ENCODE measurements at places on chromosomes 13 and 19. TPM values are rescaled to one million over a fixed set of nuclear protein-coding genes. Genes with fewer than 3 reads are reported as not detected.

GRCh38 chr19:50196322-50196932, 7.0 kb upstream of the MYH14 start:
- no peak for DNase-seq

DNA sequence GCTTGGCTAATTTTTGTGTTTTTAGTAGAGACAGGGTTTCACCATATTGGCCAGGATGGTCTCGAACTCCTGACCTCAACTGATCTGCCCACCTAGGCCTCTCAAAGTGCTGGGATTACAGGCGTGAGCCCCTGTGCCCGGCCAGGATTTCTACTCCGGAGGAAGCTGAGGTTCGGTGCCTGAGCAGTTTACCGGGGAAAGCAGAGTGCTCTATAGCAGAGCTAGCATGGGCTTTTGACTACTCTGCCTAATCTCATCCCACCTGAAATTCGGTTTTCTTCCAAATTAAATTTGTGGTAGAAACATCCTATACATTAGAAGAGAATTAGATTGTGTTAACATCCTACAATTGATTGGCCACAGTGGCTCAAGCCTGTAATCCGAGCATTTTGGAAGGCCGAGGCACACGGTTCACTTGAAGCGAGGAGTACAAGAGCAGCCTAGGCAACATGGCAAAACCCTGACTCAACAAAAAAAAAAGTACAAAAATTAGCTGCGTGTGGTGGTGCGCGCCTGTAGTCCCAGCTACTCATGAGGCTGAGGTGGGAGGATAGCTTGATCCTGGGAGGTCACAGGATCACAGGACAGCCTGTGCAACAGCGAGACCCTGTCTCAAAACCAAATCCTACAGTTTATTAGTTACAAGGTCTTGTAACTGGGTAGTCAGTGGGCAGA, 1.6 kb downstream of the RPL13A start:
- no peak for DNase-seq

- DNase-seq, result no peak
These were observed 77.8 kb downstream of the TUBGCP3 start for GRCh38 chr13:112510002-112510780.

DNA sequence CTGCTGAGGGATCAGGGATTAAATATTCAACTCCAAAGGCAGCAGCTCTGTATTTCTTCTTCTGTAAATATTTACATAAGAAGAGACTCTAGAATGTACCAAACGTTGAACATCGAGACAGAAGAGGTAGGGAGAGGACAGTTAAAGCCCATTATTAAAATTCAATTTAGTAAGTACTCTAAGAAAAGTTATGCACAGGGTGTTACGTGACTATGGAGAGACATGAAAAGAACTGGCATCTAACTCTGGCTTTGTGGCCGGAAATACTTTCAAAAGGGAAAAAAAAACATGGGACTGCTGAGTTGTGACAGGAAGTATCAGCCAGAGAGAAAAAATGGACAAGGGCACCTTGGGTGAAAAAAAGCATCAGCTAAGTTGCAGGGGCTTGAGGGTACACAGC, 36.7 kb downstream of the LNX2 start:
- DNase-seq, result no peak

DNA sequence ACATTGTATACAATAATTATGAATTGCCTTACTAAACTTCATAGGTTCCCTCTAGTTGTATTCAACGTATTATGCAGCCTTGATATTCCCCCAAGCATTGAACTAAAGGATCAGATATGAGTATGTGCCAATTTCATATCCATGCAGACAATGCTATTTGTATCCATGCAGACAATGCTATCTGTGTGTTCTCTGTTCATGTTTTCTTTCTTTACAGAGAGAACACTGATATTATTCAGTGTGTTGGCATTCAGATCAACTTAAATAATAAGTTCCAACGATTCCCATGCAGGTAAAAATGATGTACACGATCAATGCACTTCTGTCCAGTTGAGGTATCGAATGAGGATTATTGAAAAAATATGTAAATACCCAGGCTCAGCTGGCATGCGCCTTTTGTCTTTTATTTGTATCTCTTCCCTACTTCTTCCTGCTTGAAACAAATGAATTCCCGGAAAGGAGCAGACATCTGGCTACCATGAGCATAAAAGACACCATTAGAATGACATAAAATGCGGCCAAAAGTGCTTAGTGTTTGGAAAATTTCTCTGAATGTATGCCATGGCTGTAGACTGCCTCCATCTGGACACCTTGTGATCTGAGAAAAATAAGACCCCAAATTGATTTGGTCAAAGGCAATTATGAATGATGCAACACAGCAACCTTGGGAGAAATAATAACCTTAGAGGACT, 731.5 kb downstream of the SLITRK1 start:
- DNase-seq, result no peak

GRCh38 chr13:107516517-107516916, 698.8 kb downstream of the LIG4 start:
- no peak for DNase-seq

DNA sequence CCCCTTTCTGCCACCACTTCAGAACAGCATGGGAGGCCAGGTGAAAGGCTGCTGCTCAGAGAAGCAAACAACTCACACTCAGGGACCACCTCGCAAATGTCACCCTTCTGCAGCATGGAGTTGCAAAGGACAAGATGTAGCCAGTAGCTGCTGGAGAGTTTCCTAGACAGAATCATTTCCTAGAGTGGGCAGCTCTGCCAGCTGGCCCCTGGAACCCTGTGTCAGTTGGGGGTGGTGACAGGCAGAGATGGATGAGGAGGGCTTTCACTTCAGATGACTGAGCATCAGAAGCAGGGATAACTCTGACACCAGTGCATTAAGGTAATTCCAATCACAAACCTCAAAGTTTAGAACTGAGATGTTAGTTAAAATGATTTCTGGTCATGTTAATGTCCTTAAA, 34.4 kb upstream of the EPHX3 start:
- DNase-seq, result no peak

DNA sequence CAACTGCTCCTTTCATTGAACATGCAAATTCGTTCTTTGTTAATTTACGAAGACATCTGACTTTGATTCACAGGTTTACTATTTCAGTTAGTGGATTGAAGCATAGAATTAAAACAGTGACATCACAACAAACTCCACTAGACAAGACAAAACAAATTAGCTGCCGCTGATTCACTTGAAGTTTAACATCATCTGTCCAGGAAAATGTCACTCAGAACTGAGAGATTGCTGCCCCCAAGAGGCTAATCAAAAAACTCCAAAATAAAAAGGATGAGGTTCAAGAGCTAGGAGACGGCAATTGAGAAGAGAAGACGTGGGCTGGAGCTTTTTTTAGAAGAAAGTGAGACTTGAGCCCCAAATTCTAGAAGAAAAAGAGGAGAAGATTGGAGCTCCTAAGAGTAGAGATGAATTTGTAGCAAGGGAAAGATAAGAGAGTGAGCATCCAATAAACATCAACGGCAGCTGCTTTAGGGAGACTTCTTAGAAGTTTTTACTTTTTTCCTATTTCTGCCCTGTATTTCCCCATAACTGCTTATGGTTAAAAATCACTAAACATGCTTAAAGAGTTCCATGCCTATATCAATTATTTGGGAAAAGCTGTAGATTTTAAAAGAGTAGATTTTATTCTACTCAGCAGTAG, 40.8 kb upstream of the TPP2 start:
- no peak for DNase-seq

GRCh38 chr13:51067706-51068105, 43.4 kb downstream of the C13orf42 start:
- no peak for DNase-seq

- no peak for DNase-seq
These were observed 77.8 kb downstream of the SLITRK1 start for GRCh38 chr13:83804356-83804962.

DNA sequence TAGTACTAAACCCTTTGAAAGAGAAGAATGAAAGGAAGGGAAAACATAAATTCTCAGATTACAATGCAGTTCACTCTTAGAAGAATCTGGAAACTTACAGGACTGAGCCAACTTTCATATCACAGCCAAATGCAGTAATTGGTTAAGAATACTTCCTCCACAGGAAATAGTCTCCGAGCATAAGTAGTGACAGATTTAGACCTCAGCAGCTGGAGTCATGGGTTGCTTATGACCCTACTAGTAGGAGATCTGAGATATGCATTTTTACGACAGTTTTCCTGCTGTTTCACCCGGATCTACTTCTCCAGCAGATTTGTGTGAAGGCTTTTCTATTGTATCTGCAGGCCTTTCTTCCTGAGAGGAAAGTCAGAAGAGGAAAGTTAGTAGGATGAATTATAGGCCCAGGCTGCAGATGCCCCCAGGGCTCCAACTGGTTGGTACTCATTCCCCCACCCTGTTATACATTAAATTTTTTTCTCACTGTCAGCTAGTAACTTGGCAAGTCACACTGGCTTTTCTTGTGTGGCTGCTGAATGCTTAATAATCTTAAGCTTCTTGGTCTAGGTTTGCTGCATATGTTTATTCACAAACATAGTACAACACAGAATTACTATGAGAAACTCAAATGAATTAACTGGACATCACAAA, 1241.5 kb upstream of the MIR17HG start:
- no peak for DNase-seq

GRCh38 chr13:33011828-33012470, 4.3 kb upstream of the KL start:
- no peak for DNase-seq

GRCh38 chr19:4707956-4708650, 15.5 kb downstream of the DPP9 start:
- DNase-seq, result no peak

- DNase-seq, result no peak
These were observed 96.4 kb downstream of the MBNL2 start for GRCh38 chr13:97318532-97318931.

DNA sequence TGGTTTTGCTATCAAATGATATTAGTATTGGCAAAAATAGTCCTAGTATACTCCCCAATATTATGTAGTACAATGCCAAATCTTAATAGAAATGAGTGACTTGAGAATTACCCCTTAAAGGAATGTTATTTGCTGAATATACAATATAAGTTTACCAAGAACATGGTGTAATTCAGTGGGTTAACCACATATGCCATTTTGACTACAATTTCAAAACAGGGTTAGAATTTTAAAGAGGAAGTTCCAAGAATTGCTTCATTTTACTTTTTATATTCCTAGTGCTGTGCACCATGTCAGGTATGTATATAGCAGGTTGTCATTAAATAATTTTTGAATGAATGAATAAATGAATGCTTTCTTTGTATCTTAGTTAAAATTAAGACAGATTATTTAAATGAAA, 66.3 kb downstream of the LMO7 start:
- no peak for DNase-seq

DNA sequence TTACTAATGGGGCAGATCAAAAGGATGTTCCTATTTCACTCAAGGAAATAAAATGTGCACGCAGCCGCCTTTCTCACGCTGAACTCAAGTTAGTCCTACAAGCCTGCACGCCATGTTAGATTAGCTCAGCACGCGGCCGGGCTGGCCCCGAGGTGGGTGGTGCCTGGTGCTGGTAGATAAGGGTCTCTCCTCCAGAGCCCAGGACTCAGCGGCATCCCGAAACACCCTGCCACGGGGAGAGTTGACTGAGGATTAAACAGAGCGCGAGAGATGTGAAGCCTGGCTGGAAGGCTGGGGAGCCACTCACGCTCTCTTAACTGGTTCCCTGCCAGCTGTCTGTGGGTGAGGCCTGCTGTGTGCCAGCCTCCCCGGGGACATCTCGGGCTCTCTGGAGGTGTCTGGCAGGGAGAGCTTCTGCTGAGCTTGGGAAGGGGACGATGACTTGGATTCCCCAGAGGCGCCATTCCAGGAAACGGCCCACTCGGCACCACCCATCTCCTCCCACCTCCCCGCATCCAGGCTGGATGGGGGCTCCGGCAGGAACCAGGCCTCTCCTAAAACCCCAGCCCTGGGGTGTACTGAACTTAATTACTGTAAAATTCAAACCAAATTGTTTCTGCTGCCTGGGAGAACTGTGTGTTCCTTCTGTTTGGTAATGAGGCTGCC, 122.2 kb downstream of the KDM4B start:
- no peak for DNase-seq

DNA sequence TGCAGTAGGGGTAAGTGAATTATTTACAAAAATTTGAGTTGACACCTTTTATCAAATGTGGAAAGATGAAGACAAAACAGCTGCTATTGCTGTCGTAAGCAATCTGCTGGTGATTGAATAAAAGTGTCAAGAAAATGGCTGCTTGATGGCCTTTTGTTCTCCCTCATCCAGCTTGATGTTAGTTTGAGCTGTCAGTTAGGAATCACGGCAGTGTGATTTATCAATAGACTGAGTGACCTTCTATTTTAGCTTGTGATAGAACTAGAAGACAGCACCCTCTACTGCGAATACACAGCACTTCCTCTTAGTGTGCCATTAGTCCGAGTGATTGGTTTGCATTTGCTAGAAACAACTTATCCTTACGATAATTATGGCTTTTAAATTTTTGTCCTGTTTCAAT, 76.3 kb downstream of the MZT1 start:
- DNase-seq, result no peak

- DNase-seq, result no peak
These were observed 125.2 kb downstream of the LACC1 start for GRCh38 chr13:44004878-44005277.

GRCh38 chr13:37587236-37587635, 11.3 kb downstream of the POSTN start:
- DNase-seq, result no peak

DNA sequence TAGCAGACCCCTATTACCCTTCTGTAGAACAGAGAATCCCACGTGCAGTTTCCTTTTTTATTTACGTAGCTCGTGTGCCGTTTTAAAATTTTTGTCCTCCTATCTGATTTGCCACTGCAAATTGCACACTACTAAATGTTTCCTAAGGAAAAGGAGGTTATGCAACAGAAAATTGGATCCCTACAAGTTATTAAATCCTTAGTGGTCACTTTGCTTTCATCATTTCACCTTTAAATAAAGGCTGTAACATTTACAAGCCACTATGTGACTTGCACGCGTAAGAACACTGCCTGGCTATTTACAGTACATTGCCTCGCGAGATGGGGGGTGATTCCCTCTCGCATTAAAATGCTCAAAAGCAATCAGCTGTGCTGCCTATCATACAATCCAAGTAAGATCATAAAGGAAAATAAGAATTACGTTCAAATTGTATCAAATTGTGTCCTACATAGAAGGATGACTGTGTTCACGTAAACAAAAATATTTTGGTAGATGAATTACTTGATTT, 525.6 kb downstream of the SUCLA2 start:
- DNase-seq, result no peak

- no peak for DNase-seq
These were observed 128.6 kb upstream of the KL start for GRCh38 chr13:32887617-32888016.

GRCh38 chr19:11138601-11139300, 16.8 kb downstream of the SPC24 start:
- no peak for DNase-seq

Gene PEAK3
- total RNA-seq, result 1.2 TPM

Gene SPTBN4
- total RNA-seq, result 2.8 TPM

Gene ANO8
- total RNA-seq, result 5.5 TPM

Gene YIPF2
- total RNA-seq, result 52.4 TPM

Gene TNFRSF19
- 3.1 TPM for total RNA-seq

Gene KLK3
- not detected for total RNA-seq

Gene PNMA8A
- total RNA-seq, result 1.3 TPM

Gene EID2
- total RNA-seq, result 13.6 TPM

Gene NLRP12
- total RNA-seq, result 9.6 TPM

Gene ZNF805
- 21.6 TPM for total RNA-seq

Measured in omental fat pad (tissue), 4 donors.